ENCODE measurements at places on chromosomes 12 and 14.

DNA sequence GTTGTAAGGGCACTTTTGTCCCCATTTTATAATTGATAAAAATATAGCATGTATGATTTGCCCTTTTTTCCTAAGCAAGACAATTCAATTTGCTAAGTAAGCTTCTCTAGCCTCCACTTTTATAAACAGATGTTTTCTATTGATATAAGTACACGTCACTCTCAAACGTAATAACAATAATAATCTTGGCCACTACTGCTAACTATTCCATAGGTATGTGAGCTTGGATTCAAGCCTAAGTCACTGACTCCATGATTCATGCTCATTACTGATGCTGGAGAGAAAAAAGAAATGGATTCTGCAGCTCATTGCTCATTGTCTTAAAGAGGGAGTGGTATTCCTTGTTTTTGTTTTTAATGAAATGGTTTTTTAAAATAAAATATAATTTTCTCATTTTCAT is 661.0 kb downstream of the GALC start:
- no peaks in the 10 kb centered on the region for H3K27me3 ChIP-seq
- H3K4me1 ChIP-seq = no peaks in the 10 kb centered on the region
- H3K36me3 ChIP-seq = no peaks in the 10 kb centered on the region
- no peak for DNase-seq
- H3K27ac ChIP-seq = no peak overlapping the region

DNA sequence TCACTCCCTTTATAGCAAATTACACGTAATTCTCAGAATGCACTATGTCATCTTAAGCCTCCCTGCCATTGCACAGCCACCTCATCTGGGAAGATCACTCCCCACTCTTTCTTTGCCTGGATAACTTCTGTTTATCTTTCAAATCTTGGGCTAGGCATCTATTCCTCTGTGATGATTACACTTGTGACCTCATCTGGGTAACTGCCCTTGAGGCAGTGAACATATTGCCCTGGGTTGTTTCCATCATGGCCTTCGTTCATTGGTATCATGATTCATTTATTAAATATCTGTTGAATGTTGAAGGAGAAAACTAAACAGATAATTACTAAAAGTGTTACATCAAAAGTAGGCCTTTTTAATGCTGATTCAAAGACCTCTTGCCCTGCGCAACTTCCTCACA is 26.2 kb upstream of the PDE3A start:
- H3K4me1 ChIP-seq = no peaks in the 10 kb centered on the region
- no peak overlapping the region for H3K27ac ChIP-seq
- no peaks in the 10 kb centered on the region for H3K36me3 ChIP-seq
- H3K4me3 ChIP-seq = no peak overlapping the region
- no peaks in the 10 kb centered on the region for H3K27me3 ChIP-seq

GRCh38 chr12:128424931-128425431 is 158.0 kb downstream of the TMEM132C start:
- DNase-seq = no peak
- no peaks in the 10 kb centered on the region for H3K36me3 ChIP-seq
- no peaks in the 10 kb centered on the region for H3K27me3 ChIP-seq
- no peak overlapping the region for H3K27ac ChIP-seq

- H3K27ac ChIP-seq = no peak overlapping the region
- no peaks in the 10 kb centered on the region for H3K36me3 ChIP-seq
- H3K27me3 ChIP-seq = no peaks in the 10 kb centered on the region
- no peak overlapping the region for H3K4me3 ChIP-seq
Observed at GRCh38 chr12:24625103-24625502, 323.8 kb downstream of the BCAT1 start.

DNA sequence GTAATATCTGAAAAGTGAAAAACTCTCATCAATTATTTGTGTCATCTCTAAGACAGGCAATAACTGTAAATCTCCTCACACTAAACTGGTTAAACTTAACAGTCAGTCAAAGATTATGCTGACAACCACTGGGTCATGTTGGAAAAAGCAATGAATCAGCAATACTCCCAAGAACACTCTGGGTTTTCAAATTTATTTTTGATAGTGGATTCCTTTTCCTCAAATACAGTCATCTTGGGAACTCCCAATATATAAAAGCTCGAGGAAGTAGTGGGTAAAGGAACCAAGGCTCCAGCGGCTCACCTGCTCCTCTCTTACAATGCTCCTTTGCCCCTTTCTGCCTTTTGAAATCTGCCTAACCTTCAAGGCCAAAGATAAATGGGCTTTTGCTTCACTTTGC is 70.0 kb downstream of the ARMH4 start:
- no peaks in the 10 kb centered on the region for H3K36me3 ChIP-seq
- no peak overlapping the region for H3K4me3 ChIP-seq
- no peaks in the 10 kb centered on the region for H3K27me3 ChIP-seq
- no peaks in the 10 kb centered on the region for H3K4me1 ChIP-seq

DNA sequence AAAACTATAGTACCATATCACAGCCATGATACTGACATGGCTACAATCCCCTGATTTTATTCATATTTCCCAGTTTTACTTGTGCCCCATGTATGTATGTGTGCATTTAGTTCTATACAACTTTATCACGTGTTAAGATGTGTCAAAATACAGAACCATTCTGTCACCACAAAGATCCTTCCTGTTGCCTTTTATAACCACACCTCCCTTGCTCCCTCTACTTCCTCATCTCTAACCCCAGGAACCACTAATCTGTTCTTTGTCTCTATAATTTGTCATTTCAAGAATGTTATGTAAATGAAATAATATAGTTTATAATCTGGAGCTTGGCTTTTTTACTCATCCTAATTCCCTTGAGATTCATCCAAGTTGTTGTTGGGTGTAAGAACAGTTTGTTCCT is 358.4 kb downstream of the DPF3 start:
- H3K27ac ChIP-seq = no peak overlapping the region
- H3K4me3 ChIP-seq = no peak overlapping the region
- H3K4me1 ChIP-seq = peaks cover 9% of the 10 kb centered on the region
- no peak for DNase-seq
- no peaks in the 10 kb centered on the region for H3K36me3 ChIP-seq

DNA sequence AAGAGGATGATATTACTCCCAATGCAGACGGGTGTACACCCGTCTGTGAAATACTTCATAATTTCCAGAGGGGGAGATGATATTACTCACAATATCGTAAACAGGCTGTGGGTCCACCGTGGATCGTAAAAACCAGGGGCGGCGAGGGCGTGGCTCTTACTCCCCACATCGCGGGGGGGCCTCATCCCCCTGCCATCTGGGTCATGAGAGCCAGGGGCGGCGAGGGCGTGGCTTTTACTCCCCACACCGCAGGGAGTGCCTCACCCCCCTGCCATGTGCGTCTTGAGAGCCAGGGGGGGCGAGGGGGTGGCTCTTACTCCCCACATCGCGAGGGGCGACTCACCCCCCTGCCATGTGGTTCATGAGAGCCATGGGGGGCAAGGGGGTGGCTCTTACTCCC is 86.2 kb upstream of the GNG2 start:
- no peaks in the 10 kb centered on the region for H3K36me3 ChIP-seq
- DNase-seq = no peak
- no peak overlapping the region for H3K27ac ChIP-seq
- peaks cover 9% of the 10 kb centered on the region for H3K4me1 ChIP-seq

- no peaks in the 10 kb centered on the region for H3K4me1 ChIP-seq
- H3K4me3 ChIP-seq = no peak overlapping the region
- no peaks in the 10 kb centered on the region for H3K27me3 ChIP-seq
- no peaks in the 10 kb centered on the region for H3K36me3 ChIP-seq
Observed at GRCh38 chr12:117699118-117699517, 269.7 kb downstream of the KSR2 start.

- H3K4me1 ChIP-seq = peaks cover 32% of the 10 kb centered on the region
- peaks cover 2% of the 10 kb centered on the region for H3K27me3 ChIP-seq
- no peak overlapping the region for H3K4me3 ChIP-seq
- DNase-seq = no peak
Observed at GRCh38 chr12:117047810-117048584, 51.2 kb downstream of the TESC start.

- peaks cover 46% of the 10 kb centered on the region for H3K4me1 ChIP-seq
- DNase-seq = no peak
- H3K27me3 ChIP-seq = peaks cover 3% of the 10 kb centered on the region
- peaks cover 6% of the 10 kb centered on the region for H3K36me3 ChIP-seq
- no peak overlapping the region for H3K27ac ChIP-seq
Observed at GRCh38 chr12:54136844-54137580, 51.8 kb downstream of the SMUG1 start.

- no peaks in the 10 kb centered on the region for H3K4me1 ChIP-seq
- no peak overlapping the region for H3K4me3 ChIP-seq
- DNase-seq = no peak
- H3K27me3 ChIP-seq = no peaks in the 10 kb centered on the region
- peaks cover 15% of the 10 kb centered on the region for H3K36me3 ChIP-seq
- H3K27ac ChIP-seq = peak overlapping the region; percentile 61
Observed at GRCh38 chr12:57069523-57069922, 9.1 kb downstream of the NEMP1 start.

GRCh38 chr12:130087222-130087621 is 75.0 kb upstream of the FZD10 start:
- DNase-seq = no peak
- no peak overlapping the region for H3K4me3 ChIP-seq
- H3K36me3 ChIP-seq = no peaks in the 10 kb centered on the region
- peak overlapping the region; percentile 52 for H3K27ac ChIP-seq
- peaks cover 31% of the 10 kb centered on the region for H3K4me1 ChIP-seq

- no peaks in the 10 kb centered on the region for H3K36me3 ChIP-seq
- H3K4me1 ChIP-seq = no peaks in the 10 kb centered on the region
- H3K27me3 ChIP-seq = no peaks in the 10 kb centered on the region
- H3K4me3 ChIP-seq = no peak overlapping the region
Observed at GRCh38 chr12:20507711-20508110, 139.4 kb downstream of the PDE3A start.

- H3K36me3 ChIP-seq = peaks cover 24% of the 10 kb centered on the region
- H3K27ac ChIP-seq = no peak overlapping the region
- no peak overlapping the region for H3K4me3 ChIP-seq
- no peaks in the 10 kb centered on the region for H3K27me3 ChIP-seq
- H3K4me1 ChIP-seq = peaks cover 9% of the 10 kb centered on the region
Observed at GRCh38 chr14:74886001-74886400, 4.3 kb downstream of the DLST start.

DNA sequence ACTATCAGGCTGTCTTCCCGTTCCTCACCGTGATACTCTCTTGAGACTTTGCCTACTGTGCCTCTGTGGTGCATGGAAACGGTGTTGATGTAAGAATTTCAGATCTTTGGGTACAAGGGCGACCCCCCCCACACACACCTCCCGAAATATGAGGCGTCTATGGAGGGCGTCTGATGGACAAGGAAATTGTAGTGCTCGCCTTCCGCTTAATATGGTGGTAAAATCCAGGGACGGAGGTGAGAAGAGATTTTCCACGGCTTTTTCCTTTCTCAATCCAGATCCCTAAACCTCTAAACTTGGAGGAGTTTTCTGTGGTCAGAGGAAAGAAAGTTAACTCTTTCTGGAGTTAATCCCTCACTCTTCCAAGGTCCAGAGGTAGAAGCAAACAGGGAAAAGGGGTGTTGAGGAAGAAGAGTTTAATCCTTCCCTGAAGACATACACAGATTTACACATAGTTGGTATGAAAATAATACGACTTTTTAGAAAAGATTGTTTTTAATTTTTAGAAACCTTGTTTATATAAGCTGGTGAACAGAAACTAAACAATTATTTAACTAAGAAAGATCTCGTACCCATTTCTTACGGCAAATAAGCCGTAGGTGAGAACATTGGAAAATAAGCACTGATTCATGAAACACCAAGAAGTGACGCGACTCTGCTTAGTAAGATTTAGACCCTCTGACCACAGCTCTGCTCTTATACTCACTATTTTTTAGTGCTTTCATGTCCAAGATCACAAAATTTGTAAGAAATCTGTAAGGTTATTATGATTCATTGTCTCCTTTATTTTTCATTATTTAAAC is 23.1 kb upstream of the RNASE12 start:
- H3K4me1 ChIP-seq = peaks cover 3% of the 10 kb centered on the region
- peak overlapping the region; percentile 76 for H3K27ac ChIP-seq
- H3K36me3 ChIP-seq = no peaks in the 10 kb centered on the region
- H3K4me3 ChIP-seq = peak overlapping the region; percentile 54
- no peak for DNase-seq
- no peaks in the 10 kb centered on the region for H3K27me3 ChIP-seq

DNA sequence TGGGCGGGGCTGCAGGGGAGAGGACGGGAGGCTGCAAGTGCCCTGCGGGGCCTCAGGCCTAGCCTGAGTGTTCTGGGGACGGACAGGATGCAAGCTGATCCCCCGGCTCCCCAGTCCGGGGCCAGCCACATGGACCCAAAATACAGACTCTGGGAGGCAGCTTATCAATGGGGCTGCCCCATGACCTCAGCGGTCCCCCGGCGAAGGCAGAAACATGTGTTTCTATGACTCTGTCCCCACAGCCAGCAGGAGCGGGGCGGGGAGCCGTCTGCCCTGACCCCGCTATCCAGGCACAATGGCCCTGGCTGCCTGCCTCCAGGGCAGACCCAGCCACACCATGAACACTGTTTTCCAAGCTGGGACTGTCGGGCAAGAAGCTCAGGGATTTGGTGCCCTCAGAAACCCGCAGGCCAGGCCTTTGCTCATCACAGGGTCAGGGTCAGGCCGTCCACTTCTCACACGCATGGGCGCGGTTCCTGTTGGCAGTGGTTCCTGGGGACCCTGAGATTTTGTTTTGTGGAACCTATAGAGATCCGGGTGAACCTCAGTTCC is 75.0 kb downstream of the RFLNA start:
- no peak overlapping the region for H3K4me3 ChIP-seq
- H3K4me1 ChIP-seq = peaks cover 63% of the 10 kb centered on the region
- H3K27ac ChIP-seq = peak overlapping the region; percentile 86

DNA sequence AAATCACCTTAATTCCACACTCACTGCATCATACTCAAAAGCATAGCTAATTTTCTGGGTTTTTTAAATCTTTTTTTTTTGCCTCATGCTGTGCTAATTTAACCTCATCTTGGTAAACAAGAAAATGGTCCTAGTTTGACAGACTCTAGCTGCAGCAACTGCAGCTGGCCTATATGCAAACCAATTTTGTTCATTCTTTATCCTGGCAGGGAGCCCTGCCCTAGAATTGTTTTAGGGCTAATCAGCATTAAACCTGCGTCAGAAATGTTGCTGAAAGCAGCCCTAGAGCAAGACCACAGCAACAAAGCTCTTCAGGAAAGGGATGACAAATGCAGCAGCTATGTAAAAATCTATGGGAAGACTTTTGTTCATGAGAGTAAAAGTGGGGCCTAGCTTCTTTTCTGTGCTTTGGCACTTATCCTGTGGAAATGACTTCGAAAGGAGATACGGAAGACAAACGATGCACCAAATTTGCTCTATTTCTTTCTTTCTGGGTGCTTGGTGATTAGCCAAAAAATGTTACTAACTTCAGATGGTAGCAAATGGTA is 72.2 kb downstream of the DENND5B start:
- no peak overlapping the region for H3K4me3 ChIP-seq
- peaks cover 7% of the 10 kb centered on the region for H3K4me1 ChIP-seq
- no peaks in the 10 kb centered on the region for H3K36me3 ChIP-seq
- H3K27ac ChIP-seq = peak overlapping the region; percentile 45
- peak; percentile 45 for DNase-seq

DNA sequence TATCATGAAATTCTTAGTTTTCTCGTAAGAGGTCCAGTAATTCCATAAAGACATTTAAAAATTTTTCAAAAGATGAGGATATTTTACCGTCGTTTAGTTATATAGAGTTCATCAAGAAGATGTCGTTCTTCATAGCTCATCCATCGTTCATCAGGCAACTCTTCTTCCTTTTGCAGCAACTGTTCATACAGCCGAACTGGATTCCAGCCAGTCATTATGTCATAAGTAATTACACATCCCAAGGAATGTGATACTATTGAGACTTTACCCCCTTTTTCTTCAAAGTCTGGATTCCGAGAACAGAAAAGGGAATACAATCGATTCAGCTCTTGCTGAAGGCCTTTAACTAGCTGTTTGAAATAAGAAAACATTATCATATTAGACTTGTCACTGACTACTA is 90.3 kb downstream of the DDHD1 start:
- H3K27ac ChIP-seq = no peak overlapping the region
- DNase-seq = no peak
- H3K36me3 ChIP-seq = peaks cover 2% of the 10 kb centered on the region
- no peaks in the 10 kb centered on the region for H3K4me1 ChIP-seq
